ENCODE measurements at places on chromosomes 5 and 9.
A peak's percentile ranks its signal among the peaks of the same experiment; 100 is the strongest.

DNA sequence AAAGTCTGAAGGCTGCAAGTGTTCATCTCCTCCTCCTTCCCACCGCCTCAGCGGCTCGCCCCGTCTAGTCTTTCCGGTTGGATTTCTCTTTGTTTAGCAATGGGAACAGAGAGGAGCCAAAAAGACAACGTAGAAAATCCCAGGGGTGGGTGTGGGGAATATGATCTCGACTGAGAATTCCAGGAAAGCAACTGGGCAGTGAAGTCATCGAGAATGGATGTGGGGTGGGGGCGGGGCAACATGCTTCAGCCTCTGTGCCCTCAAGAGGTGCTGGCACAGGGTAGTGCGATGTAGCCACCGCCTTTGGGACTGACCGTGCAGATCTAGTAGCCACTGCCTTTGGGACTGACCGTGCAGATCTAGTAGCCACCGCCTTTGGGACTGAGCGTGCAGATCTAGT lies 12.9 kb downstream of the MSX2 start:
- DNase-seq, result no peak

DNA sequence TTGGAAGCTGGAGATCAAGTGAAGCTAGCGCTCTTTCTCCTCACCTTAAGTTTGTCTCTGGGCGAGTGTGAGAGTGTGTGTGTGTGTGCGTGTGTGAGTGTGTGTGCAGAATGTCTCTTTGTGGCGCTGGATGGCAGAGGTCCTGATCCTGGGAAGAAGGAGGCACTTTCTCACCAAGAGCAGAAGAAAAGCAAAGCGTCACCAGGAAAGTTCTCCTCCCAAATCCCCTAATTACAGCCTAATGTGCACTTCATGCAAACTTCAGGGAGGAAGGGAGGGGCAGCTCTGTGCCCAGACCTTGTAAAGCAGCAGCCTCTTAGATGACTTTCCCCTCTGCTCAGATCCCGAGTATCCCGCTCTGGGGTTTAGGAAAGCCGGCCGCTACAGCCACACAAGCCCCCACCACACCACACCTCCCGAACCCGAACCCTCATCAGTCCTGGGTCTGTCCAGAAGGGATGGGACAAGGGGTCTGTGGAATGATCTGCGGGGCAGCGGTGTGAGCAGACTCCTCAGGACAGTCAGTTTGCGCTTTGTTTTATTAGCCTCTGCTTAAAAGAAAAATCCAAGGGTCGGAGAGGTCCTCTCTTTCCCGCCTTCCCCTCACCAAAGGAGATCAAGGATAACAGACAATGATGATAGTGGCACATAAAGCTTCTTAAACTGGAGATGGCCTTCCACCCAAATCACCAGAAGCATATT lies at the start of gene HAPLN1:
Gene HAPLN1, minus strand, starts transcription at position 20 of the 702 bp plus-strand sequence. CDS start 47,332 bp downstream, outside the sequence.
- DNase-seq, result no peak

DNA sequence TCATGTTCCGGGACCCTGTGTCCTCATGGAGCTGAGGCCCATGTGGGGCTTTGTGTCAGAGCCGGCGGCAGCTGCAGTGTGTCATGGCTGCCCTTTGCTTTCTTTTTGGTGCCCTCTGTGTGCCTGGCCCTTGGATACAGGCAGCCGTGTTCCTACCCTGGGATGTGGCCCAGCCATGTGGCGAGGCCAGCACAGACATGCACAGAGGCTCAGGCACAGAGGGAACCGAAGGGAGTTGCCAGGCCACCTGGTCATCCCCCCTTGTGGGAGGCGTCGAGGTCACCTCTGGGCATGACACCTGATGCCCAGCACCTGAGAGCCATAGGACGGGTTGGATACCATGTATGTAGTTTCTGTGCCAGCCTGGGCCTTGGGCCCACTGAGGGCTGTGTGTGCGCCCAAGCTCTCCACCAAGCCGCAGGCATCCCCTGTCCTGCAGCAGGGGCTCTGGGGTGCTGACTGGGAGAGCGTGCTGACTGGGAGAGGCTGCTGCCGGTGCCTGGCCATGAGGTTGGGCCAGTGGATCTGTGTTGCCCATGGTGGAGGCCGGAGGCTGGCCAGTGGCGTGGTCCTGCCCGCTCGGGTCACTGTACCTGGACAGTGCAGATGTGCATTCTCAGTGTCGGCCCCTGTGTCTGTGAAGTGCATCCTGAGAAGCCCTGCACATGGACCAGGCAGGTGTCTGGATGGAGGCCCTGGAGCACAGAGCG lies 4.8 kb downstream of the NKD2 start:
- DNase-seq, result no peak

- no peak for DNase-seq
Observed at GRCh38 chr9:25709941-25710340, 31.7 kb upstream of the TUSC1 start.

DNA sequence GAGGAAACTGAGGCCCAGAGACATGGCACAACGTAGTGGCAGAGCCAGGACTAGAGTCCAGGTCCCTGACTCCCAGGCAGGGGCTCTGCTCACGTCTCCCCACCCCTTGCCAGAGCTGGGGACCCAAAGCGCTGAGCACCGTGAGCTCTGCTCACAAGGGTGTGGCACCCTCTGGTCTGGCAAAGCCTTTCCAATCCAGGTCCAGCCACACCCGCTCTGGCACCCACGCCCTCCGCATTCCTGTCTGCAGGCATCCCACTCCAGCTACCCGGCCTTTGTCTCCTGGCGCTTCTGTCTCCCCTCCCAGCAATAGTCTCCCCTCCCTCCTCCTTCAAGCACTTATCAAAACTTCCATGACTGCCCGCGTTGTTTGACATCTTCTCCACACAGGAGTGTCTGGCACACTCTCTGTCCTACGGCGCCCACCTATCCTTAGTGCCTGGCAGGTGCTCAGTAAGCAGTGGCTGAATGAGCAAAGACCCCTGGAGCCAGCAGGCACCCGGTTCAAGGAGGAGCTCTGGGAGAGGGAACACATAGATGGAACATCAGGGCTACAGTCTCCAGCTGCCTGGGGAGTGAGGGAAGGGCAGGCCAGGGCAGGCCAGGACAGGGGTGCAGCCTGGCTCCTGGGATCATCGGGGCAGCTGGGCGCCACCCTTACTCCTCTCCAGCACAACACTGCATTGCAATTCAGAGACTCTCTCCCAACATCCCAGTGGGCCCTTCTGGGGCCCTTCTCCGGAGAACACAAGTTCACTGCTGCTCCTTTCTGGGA lies 12.0 kb downstream of the HIGD2A start:
- DNase-seq, result no peak

DNA sequence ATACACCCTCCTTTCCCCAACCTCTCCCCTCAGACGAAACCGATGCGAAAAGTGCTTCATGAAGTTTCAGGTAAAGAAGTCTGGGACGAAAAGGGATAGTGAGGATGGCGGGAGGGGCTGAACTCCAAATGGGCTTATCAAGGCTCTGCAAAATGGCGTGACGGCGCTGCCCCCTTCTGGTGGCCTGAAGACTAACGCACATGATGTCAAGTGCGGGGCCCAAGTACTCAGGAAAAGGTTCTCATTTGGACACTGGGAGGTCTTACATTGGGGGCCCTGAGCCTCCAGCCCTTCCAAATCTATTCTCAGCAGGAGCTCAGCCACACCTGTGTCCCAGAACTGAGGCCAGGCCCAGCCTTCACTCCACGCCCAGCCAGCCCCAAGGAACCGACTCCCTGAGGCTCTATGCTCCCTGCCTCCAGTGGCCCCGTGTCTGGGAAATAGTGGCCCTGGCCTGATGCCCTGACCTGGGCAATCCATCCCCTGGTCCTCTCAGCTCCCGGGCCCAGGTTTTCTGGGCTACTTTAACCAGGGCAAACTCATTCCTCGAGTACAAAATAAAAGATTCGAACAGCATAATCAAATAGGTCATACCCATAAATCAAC lies 119.9 kb downstream of the KCNIP1 start:
- peak; percentile 60 for DNase-seq

DNA sequence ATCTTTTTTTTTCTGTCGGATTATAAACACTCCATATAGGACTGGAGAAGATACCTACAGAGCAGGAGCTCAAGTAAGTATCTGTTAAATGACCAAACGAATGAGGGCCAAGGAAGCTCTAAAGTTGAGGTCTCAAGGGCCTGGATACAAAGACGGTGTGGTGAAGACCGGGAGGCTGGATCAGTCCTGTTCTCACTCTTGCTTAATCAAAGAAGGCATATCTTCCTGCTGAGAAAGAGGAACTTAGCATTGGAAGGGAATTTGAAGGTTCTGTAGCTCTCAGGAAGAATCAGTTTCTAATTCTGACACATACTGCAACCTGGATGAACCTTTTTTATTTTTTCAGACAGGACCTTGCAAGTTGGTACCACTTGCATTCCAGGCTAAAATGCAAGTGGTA lies 28.3 kb upstream of the PAX5 start:
- DNase-seq, result no peak

DNA sequence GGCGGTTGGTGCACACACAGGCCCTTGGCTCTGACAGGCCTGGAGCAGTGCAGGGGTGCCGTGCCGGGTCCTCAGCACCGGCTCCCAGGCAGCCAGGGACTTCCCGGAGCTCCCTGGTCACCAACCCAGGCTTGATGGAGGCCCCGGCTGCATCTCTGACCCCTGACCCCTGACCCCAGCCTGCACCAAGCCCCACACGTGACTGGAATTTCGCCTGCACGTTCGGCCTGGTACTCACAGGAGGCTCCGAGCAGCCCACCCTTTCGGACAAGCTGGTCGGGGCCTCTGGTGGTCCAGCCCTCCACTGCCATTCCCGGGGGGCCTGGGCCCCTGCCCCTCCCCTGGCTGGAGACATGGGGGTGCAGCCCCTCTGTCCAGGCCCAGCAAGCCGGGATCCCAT lies 25.4 kb upstream of the UBAC1 start:
- no peak for DNase-seq

- DNase-seq, result no peak
Observed at GRCh38 chr9:115978091-115978490, 175.5 kb upstream of the PAPPA start.

- DNase-seq, result peak; percentile 50
Observed at GRCh38 chr5:175889910-175890684, 18.7 kb downstream of the CPLX2 start.

DNA sequence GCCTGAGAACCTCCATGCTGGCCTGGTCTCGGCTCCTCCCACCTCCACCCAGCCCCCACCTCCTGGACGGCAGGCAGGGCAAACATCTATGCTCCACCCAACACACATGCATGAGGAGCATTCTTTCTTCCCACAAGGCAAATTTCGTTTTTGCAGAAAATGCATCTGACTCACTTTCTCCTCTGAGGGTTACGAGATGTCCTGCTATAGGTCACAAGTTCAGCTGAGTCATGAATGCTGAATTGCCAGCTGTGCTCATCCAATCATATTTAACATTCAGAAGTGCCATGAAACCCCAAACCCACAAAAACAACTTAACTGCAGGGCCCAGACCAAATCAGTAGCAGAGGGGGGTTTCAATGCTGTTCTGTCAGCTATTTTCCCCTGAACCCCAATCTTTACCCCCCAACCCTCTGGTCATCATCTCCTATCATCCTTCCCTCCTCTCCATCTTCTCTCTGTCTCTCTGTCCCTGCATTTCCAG lies 39.0 kb upstream of the OSMR start:
- no peak for DNase-seq

- no peak for DNase-seq
Observed at GRCh38 chr9:107624234-107624948, 134.8 kb upstream of the KLF4 start.

DNA sequence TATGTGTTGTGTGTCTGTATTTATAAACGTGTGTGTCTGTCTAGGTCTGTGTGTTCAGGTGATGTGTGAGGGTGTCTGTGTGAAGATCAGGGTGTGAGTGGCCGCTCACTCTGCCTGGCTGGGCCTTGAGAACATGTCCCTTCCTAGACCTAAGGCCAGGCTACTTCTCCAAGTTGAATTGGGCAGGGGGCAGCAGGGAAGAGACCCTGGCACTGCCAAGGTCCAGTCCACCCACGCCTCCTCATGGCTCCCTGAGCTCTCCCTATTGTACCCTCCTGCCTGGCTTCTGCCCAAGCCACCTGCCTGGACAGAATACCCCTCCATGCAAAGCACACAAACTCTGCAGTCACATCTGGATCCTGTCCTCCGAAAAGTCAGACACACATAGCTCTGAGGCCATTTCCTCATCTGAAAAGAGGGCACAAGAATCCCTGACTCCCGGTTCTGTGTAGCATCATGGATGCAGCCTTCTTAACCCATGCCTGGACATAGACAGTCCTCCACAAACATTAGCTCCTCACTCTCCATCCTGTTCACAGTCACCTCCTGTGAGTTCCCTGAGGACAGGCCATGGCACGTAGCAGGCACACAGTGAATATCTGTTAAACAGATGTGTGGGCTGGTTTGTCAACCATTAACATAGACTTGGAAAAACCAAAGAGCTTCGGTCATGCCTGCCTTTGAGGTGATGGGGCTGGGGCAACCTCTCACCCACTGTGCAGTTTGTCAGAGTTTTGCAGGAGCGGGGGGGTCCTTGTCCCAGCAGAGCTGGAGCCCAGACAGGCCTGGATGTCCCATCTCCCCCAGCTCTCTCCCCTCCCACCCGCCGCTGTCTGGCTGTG lies 167.8 kb upstream of the MVB12B start:
- DNase-seq, result no peak

GRCh38 chr9:129063061-129063460 lies 17.9 kb upstream of the DOLPP1 start:
- DNase-seq, result no peak

GRCh38 chr9:73470766-73471165 lies 319.1 kb downstream of the ANXA1 start:
- DNase-seq, result no peak

DNA sequence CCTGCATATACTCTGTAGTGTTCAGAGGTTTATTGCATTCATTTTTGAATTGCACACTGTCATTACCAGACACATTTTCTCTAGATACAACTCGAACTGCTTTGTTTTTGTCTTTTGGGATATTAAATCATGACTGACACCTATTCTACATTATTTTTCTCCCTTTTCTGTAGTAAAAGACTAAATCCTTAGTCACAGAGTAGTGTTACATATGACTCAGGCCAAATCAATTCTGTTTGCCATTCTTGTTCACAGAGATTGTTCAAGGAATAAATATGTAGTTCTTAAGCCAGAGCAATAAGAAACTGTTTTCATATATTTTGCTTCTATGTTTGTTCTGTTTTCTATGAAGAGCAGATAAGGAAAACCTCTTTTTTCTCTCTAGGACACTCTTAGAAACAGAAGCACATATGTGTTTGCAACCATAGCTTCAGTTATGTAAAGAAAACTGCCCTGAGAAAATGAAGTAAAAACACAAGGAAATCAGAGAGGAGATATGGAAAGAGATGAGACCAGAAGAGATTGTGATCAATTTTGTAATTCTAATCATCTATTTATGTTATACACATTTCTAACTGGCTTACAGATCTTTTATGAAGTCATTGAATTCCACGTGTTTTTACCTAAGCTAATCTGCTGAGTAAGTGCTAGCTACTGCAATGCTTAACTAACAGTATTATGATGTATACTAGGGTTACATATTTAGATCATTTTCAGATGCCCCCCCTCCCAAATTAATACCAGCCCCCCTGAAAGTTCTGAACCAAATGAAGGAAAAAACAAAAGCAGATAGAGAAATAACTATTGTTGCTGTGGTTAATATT lies 1995.6 kb upstream of the CDH6 start:
- DNase-seq, result no peak

GRCh38 chr5:133384120-133384855 lies 228.1 kb downstream of the FSTL4 start:
- DNase-seq, result no peak

DNA sequence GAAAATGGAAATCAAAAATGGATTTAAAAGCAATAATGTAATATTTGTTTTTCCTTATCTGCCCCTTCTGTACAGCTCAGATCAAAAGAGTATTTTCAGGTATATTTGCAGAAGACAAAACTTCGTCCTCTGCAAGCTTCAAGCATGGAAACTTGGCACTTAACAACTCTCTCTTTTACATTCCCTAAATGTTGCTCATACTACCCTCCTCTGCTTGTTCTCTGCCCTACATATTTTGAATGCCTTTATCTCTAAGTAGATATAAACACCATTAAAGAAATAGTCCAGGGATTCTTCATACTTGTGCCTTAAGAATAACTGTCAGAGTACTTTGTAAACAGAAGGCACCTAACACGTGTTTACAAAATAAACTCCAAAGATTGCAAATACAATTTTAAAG lies 19.2 kb upstream of the SMC2 start:
- no peak for DNase-seq
